ENCODE measurements at places on chromosomes 1 and 21.
A peak's percentile ranks its signal among the peaks of the same experiment; 100 is the strongest.

DNA sequence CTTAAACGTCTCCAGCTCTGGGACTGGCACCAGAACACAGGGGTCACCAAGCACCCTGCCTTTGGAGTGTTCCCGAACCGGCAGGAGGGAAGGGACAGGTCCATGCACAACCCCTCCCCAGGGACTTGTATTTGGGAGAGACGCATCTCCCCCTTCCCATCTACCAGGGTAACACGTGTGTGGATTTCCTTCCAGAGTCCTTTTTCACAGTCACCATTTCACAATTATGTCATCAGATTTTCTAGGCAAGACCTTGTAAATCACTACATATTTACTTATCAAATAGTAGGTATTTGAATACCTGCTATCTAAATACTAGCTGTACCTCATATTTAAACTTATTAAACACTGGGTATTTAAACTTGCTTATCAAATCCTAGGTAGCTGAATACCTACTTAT, 57.4 kb upstream of the AJAP1 start:
- DNase-seq: no peak
- H3K36me3 ChIP-seq: no peaks in the 10 kb centered on the region
- peaks cover 7% of the 10 kb centered on the region for H3K27me3 ChIP-seq
- H3K4me3 ChIP-seq: no peak overlapping the region
- no peaks in the 10 kb centered on the region for H3K4me1 ChIP-seq

DNA sequence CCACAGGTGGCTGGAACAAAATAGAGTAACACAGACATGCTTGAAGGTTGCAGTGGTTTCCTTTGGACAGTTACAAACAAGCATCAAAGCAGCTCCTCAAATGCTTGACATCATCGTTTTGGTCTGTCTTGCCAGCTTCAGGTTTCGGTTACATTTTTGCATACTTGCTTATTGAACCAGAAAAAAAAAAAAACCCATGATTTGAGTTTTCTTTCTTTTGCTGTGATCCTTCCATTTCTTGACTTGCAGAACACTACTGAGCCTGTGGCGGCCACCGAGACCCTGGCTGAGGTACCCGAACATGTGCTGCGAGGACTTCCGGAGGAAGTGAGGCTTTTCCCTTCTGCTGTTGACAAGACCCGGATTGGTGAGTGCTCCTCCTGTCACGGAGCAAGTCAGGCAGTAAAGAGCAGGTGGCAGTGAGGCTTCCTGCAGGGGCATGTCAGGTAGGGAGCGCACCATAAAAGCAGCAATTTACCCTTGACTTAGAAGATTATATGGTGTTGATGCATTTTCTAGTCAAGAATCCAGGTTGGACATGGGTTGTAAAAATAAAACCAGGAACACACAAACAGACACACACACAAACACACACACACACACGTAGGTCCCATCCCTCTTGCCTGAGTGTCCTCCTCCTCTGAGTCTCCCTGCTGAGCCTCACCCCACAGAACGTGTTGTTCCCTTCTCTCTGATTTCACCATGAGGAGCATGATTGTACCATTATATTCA, 30.9 kb downstream of the PRDM2 start:
- H3K36me3 ChIP-seq: no peaks in the 10 kb centered on the region
- peak; percentile 73 for DNase-seq
- H3K4me3 ChIP-seq: peak overlapping the region; percentile 26
- peak overlapping the region; percentile 31 for H3K27ac ChIP-seq
- H3K4me1 ChIP-seq: peaks cover 10% of the 10 kb centered on the region
- H3K27me3 ChIP-seq: no peaks in the 10 kb centered on the region

GRCh38 chr1:179923029-179923428, 31.6 kb upstream of the CEP350 start:
- no peak for DNase-seq
- peaks cover 8% of the 10 kb centered on the region for H3K36me3 ChIP-seq
- H3K27me3 ChIP-seq: no peaks in the 10 kb centered on the region
- H3K27ac ChIP-seq: no peak overlapping the region
- H3K4me3 ChIP-seq: no peak overlapping the region
- H3K4me1 ChIP-seq: no peaks in the 10 kb centered on the region

GRCh38 chr1:6039031-6039430, 6.7 kb upstream of the KCNAB2 start:
- H3K4me1 ChIP-seq: no peaks in the 10 kb centered on the region
- no peak overlapping the region for H3K4me3 ChIP-seq
- no peaks in the 10 kb centered on the region for H3K27me3 ChIP-seq
- DNase-seq: no peak

DNA sequence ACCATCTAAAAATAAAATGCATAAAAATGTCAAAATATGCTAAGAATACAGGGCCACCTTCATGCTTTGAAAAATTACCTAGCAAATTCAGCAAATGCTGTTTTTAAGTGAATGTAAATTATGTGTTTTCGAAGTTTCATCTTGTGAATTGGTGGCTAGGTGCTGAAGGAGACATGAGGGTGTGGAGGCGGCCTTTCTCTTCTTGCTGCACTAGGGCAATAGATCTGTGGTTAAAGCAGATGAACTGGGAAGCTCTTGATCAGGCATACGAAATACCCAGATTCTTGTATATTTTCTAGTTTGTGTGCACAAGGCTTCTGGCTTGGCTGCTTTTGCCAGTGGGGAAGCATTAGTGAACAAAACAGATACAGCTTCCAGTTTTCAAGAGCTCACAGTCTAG, 224.5 kb downstream of the ST6GALNAC3 start:
- no peak overlapping the region for H3K27ac ChIP-seq
- no peak for DNase-seq
- no peak overlapping the region for H3K4me3 ChIP-seq
- no peaks in the 10 kb centered on the region for H3K27me3 ChIP-seq
- H3K36me3 ChIP-seq: no peaks in the 10 kb centered on the region
- no peaks in the 10 kb centered on the region for H3K4me1 ChIP-seq

DNA sequence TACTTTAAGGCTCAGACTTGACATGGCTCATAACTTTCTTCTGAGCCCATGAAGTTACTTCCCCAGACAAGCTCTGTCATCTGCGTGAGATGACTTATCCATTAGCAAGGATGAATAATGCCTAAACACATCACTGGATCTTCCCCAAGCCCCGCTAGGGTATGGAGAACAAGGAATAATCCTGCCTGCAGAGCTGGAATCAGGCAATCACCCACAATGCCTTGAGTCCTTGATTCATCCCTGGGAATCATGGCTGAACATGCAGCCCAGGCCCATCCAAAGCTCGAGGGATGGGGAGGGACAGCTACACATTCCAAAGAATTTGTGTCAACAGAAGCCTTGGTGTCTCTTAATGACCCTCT, 131.7 kb downstream of the PSMG1 start:
- peaks cover 6% of the 10 kb centered on the region for H3K4me1 ChIP-seq
- no peak overlapping the region for H3K4me3 ChIP-seq
- no peak for DNase-seq
- H3K27me3 ChIP-seq: no peaks in the 10 kb centered on the region
- no peaks in the 10 kb centered on the region for H3K36me3 ChIP-seq
- no peak overlapping the region for H3K27ac ChIP-seq

GRCh38 chr1:23763041-23763577, 15.1 kb upstream of the PITHD1 start:
- H3K36me3 ChIP-seq: peaks cover 73% of the 10 kb centered on the region
- DNase-seq: no peak
- H3K4me1 ChIP-seq: no peaks in the 10 kb centered on the region
- H3K27ac ChIP-seq: no peak overlapping the region

DNA sequence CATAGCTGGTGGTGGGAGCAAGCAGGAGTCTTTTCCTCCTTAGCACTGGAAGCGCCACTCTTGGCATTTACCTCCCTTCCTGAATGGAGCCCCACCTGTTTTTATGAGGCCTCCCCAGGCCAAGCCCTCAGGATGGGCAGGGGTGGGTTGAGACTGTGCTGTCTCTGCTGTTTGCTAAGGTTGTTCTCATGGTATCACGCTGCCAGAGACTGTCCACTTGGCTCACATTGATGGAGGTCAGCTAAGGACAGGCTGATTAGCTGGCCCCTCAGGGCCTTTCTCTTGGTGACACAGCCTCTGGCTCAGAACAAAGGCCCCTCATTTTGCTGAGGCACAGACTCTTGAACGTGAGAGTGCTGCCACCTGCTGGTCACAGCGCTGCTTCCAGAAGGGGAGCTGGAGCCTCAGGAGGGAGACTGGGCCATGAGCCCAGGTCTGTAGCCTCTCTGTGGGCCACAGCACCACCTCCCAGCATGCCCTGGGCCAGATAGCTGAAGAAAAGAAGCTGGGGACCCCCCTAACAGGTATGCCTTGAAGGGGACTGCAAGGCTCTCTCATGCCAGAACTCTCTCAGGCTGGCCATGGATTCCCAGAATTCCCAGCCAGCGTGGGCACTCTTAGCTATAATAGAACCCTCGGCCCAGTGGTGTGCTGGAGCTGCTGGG, 85.6 kb downstream of the CD58 start:
- peak; percentile 86 for DNase-seq
- no peak overlapping the region for H3K27ac ChIP-seq
- H3K4me1 ChIP-seq: peaks cover 17% of the 10 kb centered on the region
- no peak overlapping the region for H3K4me3 ChIP-seq
- no peaks in the 10 kb centered on the region for H3K36me3 ChIP-seq

DNA sequence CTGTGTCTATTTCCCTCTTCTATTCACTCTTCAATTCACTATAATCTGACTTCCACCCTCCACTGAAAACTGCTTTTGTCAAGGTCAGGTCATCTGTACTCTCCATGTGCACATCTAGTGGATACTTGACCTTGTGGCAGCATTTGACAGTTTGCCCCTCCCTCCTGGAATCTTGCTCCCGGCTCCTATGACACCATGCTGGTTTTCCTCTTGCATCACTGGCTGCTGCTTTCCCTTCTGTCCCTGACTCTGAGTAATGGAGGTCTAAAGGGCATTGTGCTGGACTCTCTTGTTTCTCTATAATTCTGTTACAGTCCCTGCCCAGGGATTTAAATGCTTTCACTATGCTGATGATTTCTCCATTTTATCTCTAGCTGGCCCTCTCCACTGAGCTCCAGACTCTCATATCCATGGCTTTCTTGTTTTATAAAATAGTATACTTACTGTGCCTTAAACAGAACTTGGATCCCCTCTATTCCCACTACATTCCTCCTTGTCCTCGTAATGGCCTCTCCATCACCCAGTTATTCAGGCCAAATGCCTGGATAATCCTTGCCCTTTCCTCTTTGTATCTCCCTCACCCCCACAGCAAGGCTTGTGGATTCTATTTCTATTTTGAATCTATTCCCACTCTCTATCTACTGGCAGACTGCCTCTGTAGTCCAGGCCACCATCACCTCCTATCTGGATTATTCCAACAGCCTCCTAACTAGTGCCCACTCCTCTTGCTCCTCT, 36.8 kb upstream of the PODN start:
- DNase-seq: no peak
- peaks cover 7% of the 10 kb centered on the region for H3K36me3 ChIP-seq
- H3K4me3 ChIP-seq: no peak overlapping the region
- peaks cover 9% of the 10 kb centered on the region for H3K4me1 ChIP-seq

DNA sequence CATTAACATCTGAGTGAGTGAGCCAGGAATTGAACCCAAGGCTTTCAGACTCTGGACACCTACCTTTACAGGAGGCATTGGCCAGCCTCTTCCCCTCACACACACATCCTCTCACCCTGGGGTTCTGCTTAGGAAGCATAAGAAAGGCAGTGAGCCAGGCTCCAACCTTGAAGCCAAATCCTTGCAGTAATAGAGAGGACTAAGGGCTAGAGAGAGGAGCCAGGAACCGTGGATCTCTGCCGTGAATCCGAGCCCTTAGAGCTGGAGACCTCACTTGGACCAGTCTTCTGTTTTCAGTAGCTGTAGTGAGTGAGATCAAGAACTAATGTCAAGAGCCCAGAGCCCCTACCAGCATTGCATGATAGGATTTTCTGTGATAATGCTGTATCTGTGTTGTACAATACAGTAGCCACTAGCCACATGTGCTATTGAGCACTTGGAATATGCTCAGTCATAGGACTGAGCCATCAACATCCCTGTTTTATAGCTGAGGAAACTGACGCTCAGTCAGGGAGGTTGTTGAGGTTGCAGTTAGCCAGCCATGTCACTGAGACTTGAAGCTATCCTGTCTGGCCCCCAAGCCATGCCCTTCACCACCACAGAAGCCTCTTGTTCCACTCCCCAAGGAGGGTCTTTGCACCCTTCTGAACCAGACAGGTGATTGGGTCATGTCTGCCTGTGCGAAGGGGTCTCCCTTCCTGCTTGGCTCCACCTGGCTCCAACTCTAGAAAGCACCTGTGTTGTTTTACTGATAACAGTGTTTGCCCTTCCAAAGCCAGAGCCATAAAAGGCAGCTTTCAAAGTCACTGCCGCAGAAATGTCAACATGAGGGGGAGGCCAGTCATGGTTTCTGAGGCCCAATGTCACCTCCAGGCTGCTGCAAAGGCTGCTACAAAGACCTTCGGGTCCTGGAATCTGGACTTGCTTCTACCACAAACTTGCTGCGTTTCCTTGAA, 101.1 kb upstream of the JUN start:
- H3K27me3 ChIP-seq: no peaks in the 10 kb centered on the region
- peaks cover 56% of the 10 kb centered on the region for H3K4me1 ChIP-seq
- DNase-seq: no peak
- H3K36me3 ChIP-seq: no peaks in the 10 kb centered on the region
- no peak overlapping the region for H3K4me3 ChIP-seq

DNA sequence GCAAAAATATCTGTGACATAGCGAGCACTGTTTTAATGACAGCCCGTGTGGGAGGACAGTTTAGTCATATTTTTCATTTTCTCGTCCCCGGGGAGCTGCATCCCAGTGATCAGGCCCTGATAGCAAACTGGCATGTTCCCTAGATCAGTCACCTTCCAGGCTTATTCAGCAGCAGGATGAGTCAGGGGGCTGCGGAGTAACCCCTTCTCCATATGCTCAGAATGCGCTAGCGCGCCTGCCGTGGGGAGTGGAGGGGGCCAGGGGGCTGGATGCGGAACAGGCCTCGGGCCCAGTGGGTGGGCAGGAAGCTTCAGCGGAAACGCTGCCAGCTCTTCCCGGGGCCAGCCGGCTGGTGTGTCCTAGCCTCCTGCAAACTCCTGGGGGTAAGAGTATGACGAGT, 94.0 kb downstream of the KCND3 start:
- DNase-seq: no peak
- no peaks in the 10 kb centered on the region for H3K27me3 ChIP-seq
- H3K27ac ChIP-seq: no peak overlapping the region

DNA sequence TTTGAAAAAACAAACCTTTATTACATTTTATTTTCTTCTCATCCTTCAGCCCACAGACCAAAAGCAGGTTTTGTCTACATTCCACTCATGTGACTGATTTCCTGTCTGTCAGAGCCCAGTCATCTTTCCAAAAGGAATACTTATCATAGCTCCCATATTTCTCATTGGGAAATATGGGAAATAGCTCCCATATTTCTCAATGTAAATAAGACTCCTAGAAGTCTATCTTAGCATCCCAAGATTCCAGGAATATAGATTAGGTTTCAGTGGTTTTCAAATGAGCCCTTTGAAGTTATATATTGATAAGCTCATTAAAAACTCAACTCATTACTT, 19.1 kb upstream of the NRDC start:
- H3K27me3 ChIP-seq: no peaks in the 10 kb centered on the region
- H3K27ac ChIP-seq: no peak overlapping the region
- H3K4me1 ChIP-seq: no peaks in the 10 kb centered on the region
- H3K36me3 ChIP-seq: no peaks in the 10 kb centered on the region
- no peak for DNase-seq
